NCI-H2171 treated with DMSO at 0.1 percent for 48 hours (cell line): ENCODE measurements at places on chromosomes 3 and 15.

DNA sequence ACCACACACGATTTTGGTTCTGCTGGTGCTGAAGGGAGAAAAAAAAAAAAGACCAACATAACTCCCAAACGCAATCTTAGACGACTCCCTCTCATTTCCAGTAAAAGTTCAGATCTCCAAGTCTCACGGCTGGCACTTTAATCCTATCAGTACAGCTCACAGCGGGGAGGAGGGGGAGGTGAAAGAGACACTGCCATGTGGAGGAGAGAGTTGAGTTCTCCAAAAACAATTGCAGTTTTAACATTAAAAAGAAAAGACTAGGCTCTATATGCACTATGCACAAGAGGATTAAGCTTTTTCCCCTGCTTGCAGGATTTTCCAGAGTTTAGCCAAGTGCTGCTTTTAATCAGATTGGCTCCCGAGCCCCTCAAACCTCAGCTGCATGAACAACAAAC lies 16.8 kb downstream of the BMF start:
- peak; percentile 15 for DNase-seq

GRCh38 chr3:66428733-66429132 lies 72.1 kb downstream of the LRIG1 start:
- DNase-seq, result peak; percentile 83

DNA sequence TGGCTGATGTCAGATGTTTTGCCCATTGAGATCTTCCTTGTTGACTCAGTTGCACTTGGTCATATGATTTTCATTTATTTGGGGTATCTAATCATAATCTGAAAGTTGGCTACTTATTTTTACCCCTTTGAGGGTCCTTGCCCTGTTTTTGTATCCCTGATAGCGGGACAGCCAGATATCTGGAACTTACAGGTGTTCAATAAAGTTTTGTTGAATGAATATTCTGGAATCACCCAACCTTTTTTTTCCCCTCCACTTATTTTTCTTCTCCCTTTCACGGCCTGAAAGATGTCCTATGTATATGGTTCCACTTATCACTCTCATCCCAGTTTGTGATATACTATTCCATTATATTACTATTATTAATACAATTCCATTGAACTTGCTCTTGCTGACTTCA lies 12.8 kb downstream of the CTNNB1 start:
- no peak for DNase-seq

DNA sequence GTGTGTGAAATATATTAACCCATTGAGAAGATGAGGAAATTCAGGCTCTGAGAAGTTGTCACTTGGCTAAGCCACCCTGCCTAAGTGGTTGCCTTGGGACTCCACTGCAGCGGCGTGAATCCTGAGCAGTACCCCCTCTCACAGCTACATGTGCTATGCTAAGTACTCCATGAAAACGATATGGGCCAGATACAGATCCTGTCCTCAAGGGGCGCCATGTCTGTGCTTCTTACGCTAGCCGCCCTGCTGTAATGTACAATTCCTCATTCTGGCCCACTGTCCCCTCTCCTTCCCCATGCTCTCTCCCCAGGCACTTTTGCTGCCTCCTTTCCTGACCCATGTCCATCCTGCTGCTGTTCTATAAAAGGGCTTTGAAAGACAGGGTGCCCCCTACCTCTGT lies 140.3 kb downstream of the FEZF2 start:
- DNase-seq, result no peak

GRCh38 chr3:21226086-21226485 lies 524.9 kb downstream of the ZNF385D start:
- no peak for DNase-seq

GRCh38 chr3:143387425-143387824 lies 267.9 kb downstream of the CHST2 start:
- DNase-seq, result no peak

- DNase-seq, result no peak
Measured at GRCh38 chr3:158747417-158747816, 15.2 kb upstream of the RARRES1 start.

- no peak for DNase-seq
Measured at GRCh38 chr3:38147421-38147820, 9.0 kb downstream of the MYD88 start.

DNA sequence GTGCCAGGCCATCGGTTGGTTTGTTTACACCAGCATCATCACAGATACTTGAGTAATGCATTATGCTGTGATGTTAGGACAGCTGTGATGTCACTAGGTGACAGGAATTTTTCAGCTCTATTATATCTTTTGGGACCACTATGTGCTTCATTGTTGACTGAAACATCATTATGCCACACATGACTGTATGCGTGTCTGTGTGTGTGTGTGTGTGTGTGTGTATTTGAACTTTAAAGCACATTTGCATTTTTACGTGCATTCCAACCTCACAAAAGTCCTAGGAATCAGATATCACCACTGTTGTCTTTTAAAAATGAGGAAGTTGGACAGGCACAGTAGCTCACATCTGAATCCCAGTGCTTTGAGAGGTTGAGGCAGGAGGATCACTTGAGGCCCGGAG lies 223.0 kb downstream of the TBL1XR1 start:
- no peak for DNase-seq

GRCh38 chr3:172511783-172512762 lies 11.2 kb downstream of the TNFSF10 start:
- no peak for DNase-seq

- DNase-seq, result peak; percentile 33
Measured at GRCh38 chr15:50415752-50416404, 8.3 kb upstream of the USP8 start.

DNA sequence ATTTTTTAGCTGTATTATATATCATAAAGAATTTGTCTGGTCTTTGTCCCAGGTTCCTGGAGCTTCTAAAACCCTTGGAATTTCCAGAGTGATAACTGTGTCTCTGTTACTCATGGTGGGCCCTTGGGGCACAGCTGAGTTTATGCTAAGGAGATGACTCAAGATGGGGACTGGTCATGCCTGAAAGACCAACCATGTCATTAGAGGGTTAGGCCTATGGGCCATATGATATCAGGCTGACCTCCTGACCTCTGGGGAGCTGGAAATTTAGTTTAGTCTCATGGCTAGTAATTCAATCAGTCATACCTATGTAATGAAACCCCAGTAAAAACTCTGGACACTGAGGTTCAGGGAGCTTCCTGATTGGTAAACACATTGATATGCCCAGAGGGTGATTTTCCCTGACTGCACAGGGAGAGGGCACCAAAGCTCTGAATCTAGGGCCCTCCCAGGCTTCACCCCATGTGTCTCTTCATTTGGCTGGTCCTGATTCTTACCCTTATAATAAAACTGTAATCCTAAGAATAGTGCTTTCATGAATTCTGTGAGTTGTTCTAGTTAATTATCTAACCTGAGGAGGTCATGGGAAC lies 69.6 kb downstream of the EEFSEC start:
- DNase-seq, result no peak

- DNase-seq, result no peak
Measured at GRCh38 chr3:72820415-72820814, 27.8 kb downstream of the SHQ1 start.

- no peak for DNase-seq
Measured at GRCh38 chr3:119356646-119357045, 62.5 kb downstream of the ARHGAP31 start.

DNA sequence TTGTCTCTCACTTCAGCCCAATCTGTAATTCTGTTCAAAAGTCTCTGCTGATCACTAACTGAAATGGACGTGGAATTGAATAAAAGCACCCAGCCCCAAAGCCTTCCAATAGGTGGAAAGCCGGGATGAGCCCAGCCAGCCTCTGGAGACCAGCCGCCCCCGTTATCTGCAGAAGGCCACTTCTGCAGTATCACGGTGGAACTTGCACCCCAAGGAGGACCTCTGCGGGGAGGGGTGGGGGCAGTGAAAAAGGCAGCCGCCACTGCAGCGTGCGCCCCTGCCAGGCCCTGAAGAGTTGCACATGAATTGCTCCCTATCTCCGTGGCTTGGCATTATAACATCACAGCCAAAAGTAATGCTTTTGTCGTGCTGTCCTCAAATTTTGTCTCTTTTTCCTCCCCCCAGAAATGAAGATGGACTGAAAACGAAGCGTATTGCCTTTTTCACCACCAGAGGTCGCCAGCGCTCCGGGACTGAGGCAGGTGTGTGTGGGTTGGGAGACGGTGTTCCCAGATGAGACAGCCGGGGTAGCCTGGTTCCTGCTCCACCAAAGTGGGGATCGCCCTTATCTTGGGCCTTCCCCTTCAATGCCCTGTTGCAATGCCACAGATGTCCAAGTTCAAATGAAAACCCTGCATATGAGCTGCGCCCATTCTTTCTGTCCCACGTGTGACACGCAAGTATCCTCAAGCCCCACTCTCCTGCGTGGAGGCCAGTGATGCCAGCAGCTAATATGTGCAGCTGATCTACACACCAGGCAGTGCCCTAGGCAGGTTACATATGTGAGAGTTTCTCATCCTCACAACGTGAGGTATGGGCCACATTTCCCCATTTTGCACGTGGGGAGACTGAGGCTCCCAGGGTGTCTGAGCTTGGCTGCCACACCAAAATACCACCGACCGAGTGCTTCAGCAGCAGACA lies 96.0 kb downstream of the LRRK1 start:
- peak; percentile 65 for DNase-seq

- DNase-seq, result no peak
Measured at GRCh38 chr15:62783303-62783957, 259.1 kb upstream of the TPM1 start.

DNA sequence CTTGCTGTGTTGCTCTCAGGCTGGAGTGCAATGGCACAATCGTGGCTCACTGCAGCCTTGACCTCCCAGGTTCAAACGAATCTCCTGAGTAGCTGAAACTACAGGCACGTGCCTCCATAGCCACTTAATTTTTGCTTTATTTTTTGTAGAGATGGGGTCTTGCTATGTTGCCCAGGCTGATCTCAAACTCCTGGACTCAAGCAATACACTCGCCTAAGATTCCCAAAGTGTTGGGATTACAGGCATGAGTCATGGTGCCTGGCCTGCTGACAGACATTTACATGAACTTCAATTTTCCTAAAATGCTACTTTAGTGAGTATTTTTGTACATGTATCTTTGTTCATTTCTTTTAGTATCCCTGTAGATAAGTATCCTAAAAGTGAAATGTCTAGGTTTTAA lies 132.3 kb downstream of the SUCLG2 start:
- DNase-seq, result no peak

DNA sequence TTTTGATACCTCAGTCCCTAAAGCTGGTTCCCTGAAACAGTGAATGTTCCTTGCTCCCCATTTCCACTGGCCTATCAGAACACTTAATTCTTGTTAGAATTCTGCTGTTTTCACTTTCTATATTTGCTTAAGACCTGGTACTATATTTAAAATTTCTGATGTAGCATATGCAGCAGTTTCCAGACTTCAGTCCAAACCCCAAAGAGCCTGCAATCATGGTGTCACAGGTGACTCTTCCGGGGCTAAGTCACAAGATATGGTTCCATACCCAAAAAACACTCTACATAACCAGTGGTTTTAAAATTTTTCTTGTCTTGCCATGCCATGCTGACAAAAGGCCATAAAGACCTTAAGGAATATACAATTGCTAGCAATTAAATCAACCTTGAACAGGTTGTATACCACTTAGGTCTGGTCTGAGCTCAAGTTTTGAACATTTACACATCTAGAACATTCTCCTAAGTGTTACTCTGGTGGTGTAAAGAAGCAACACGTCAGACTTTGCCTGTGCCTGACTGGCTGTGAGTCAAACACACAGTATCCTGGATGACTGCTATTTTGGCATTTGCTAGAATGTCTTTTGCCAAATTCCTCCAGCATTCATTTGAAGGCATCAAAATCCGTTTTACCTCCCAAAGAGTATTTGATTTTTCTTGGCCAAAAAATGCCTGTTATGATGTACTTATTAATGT lies 160.0 kb downstream of the FRMD5 start:
- no peak for DNase-seq

GRCh38 chr3:195065142-195065863 lies 205.7 kb downstream of the XXYLT1 start:
- no peak for DNase-seq

- DNase-seq, result no peak
Measured at GRCh38 chr15:62756326-62756994, 286.1 kb upstream of the TPM1 start.

- DNase-seq, result no peak
Measured at GRCh38 chr3:196496183-196496582, 7.4 kb downstream of the RNF168 start.

- no peak for DNase-seq
Measured at GRCh38 chr3:26637698-26638097, 15.1 kb downstream of the LRRC3B start.

DNA sequence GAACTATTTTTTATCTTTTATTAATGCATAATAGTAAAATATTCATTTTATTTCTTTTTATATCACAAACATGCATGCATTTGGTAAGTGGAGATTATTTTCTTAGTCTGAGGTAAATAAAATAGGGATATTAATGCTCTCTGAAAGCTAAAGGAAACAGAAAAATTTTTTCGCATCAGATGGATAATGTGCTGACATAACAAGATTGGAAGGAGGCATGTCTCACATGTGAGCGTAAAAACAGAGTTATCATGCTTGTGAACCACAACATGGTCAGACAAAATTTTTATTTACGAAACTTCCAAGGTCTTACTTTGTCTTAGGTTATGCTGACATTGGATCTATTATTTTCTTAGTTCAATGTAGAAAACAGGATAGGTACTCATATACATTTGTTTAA lies 166.1 kb downstream of the SPATA16 start:
- no peak for DNase-seq

GRCh38 chr15:85475317-85475701 lies 94.9 kb downstream of the AKAP13 start:
- DNase-seq, result no peak

- no peak for DNase-seq
Measured at GRCh38 chr3:13827256-13827655, 52.6 kb downstream of the WNT7A start.

DNA sequence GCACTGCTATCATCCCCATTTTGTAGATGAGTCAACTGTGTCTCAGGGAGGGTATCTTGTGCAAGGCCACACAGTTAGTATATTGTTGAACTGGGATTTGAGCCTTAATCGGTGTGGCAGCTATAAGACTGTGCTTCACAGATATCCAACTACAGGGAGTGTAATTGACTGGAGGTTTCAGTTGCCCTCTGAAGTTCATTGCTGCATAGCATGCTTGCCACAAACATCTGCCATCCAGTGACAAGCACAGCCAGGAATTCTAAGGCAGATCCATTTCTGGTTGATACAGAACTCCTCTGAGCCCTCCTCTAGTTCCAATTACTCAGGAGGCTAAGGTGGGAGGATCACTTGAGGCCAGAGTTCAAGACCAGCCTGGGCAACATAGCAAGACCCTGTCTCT lies 16.4 kb downstream of the FSD2 start:
- no peak for DNase-seq

DNA sequence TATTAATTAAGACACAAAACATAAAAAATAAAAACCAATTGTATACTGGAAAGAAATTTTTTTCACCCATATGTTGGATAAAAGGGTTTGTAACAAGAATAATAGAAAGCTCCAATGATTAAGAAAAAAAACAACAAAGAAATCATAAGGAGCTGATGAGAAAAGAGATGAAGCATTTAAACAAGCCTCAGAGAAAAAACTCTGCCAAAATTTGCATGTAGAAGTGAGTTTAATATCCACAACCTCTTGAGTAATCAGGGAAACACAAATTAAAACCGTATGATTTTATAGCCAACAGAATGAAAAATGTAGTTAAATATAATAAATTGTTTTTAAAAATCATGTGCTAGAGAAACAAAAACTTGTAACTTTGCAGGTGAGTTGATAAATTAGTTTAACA lies 192.9 kb downstream of the BCHE start:
- no peak for DNase-seq

- no peak for DNase-seq
Measured at GRCh38 chr15:67918205-67918861, 78.5 kb upstream of the RNU6-1 start.
